GDM1 (cell line): ENCODE measurements at places on chromosomes 12 and 14.

- DNase-seq, result no peak
Measured at GRCh38 chr12:69555461-69555860, 29.8 kb upstream of the CCT2 start.

DNA sequence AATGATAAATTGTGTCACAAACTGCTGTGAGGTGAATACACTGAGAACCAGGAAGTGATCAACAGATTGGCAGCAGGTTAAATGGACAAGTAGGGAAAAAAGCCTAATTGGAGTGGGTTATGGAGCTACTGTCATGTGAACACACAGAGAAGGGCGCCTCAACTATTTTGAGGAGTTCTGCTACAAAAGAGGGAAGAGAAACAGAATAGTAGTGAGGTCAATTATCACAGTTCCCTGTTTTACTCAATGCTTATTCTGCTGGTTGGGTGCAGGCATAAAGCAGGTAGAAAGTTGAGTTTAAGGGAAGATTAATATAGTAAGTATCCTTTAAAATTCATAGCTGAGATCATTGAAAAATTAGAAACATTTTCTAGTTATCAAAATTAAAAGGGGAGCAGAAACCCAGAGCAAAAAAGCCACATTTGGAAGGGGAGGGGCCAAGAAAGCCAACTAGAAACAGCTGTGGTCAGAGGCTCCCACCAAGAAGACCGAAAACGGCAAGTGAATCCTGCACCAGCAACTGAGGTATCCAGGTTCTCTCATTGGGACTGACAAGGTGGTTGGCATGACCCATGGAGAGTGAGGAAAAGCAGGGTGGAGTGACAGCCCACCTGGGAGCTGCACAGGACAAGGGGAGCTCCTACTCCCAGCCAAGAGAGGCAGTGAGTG is 105.7 kb downstream of the ZC3H14 start:
- no peak for DNase-seq

- no peak for DNase-seq
Measured at GRCh38 chr12:106149096-106149784, 10.5 kb upstream of the NUAK1 start.

- no peak for DNase-seq
Measured at GRCh38 chr14:43858981-43859380, 648.1 kb downstream of the FSCB start.

GRCh38 chr14:91754185-91754584 is 22.3 kb upstream of the CATSPERB start:
- no peak for DNase-seq

DNA sequence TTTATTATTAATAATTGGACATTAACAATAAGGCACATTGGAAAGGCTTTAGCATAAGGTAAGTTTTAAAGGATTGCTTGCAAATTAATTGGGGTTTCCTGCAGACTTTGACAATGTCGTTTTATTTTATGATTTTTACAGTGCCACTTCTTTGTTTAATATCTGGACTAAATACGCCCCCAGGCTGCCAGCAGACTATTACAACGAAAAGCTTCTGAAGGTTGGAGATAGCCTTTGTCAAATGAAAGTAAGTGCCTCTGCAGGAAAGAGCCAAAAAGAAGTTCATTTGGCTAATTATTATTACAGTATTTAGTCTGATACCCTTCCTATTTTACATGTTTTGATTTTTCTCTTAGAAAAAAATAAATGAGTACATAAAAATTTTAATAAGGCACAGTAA is 11.3 kb downstream of the CFAP54 start:
- DNase-seq, result no peak
